ENCODE measurements at places on chromosomes 5 and 9.

DNA sequence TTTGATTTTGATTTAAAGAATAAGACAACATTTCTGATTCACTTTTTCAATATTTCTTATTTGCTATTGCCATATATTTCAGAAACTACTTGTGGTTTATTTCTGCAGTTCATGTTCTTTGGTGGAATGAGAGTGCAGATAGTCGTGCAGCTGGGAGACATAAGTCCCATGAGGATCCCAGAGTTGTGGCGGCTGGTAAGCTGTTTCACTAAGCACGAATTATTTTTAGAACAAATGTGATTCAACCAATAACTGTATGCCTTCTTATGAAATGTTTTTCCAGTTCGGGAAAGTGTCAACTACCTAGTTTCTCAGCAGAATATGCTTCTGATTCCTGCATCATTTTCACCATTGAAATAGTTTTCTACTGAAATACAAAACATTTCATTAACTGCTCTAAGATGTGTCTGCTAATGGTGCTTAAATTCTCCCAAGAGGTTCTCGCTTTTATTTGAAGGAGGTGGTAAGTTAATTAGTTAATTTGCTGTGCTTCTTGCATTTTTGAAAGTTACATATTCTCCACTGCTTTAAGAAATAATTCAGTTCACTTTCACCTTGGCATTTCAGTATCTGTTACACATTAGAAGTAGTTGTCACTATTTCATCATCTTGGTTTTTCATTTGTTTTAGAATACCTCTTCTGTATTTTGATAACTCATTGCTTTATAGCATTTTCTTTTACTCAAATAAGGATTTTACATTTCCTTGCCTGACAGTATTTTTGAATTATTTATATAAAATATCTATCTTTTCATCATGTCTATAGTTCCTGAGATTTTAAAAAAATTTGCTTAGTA lies 9.0 kb downstream of the NIPSNAP3B start:
- DNase-seq: no peak

DNA sequence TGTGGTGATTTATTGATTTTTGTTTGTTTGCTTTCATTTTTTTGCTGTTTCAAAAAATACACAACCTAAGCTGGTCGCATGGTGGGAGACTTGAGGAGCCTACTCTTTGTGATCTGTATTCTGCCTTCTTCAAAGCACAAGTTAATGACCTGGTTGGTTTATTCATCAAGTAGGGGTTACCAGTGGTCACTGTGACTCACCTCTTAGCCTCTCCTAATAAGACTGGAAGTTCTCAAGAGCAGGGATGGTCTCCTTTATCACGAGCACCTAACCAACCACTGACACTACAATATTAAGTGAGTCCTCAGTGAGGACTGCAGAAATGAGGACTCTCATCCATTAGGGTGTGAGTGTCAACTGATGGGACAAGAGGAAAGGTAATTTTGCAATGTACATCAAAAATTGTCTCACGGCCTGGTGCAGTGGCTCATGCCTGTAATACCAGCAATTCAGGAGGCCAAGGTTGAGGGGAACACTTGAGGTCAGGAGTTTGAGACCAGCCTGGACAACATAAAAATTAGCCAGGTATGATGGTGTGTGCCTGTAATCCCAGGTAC lies 13.6 kb upstream of the MTMR12 start:
- no peak for DNase-seq

DNA sequence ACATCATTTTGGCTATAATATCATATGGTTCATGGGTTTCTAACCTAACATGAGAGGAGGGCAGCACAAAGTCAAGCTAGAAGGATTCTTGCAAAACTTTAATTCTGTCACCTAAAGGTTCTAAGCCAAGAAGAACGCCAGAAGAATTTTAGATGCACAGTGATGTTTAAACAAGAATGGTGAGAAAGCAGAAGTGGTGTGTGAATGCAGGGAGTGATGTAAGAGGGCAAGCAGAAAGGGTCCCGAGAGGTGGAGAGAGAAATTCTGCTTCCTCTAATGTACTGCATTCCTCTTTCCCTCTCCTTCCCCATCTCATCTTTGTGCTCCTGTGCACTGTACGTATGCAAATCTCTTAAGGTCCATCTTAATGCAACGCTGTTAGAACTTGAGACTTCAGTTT lies 2.1 kb upstream of the TRMO start:
- DNase-seq: no peak

GRCh38 chr5:171845857-171846256 lies 60.2 kb downstream of the SMIM23 start:
- no peak for DNase-seq

- DNase-seq: no peak
Measured at GRCh38 chr5:174283211-174284005, 237.9 kb downstream of the NSG2 start.

- no peak for DNase-seq
Measured at GRCh38 chr9:16192403-16193017, 639.7 kb downstream of the CCDC171 start.

DNA sequence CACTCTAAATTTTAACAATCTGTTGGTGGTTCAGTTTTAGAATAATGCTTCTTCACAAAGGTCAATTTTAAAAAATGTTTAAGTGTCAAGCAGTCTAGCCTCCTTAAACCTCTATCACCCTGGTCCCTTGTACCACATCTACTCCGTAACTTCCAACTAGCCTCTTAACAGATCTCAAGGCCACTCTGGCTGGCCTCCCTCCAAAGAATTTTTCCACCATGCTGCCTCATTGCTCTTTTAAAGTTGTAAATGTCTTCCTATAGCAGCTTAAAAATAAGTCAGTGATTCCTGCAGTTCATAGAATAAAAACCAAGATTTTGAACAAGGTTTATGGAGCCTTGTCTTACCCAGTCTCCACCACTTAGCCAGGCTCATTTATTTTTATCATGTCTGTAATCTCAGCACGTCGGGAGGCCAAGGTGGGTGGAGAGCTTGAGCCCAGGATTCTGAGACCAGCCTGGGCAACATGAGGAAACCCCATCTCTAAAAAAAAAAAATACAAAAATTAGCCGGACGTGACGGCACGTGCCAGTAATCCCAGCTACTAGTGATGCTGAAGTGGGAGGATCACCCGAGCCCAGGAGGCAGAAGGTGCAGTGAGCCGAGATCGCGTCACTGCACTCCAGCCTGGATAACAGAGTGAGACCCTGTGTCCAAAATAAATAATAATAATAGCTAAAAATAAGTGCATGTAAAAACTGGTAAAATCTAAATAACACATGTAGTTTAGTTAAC lies 924.9 kb upstream of the DMAC1 start:
- no peak for DNase-seq

GRCh38 chr9:135226369-135227050 lies 139.0 kb downstream of the OLFM1 start:
- DNase-seq: no peak

DNA sequence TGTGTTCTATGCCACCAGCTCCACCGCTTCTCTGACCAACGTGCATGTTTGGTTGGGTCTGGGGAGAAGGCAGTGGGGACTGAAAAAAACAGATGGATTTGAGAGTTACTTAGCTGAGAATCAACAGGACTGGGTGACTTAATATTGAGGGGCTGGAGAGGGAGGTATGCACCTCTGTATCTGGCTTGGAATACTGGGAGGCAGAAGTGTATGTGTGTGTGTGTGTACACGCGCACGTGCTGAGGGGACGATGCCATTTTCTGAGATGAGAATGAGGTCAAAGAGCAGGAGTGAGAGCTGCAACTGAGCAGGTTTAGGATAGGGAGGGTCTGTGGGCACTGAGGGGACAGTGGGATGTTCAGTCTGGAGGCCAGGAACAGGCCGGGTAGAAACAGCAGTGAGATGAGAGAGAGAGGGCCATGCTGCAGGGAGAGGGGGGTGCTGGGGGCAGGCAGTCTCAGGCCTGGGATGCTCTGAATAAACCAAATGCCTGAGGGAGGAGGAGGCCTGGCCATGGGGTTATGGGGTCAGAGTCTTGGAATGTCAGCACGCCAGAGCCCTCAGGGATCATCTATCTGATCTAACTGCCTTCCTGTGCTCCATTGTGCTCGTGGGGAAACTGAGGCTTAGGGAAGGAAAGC lies 14.0 kb downstream of the PDGFRB start:
- no peak for DNase-seq

GRCh38 chr5:95059636-95060035 lies 225.3 kb downstream of the MCTP1 start:
- DNase-seq: no peak

GRCh38 chr5:152501294-152501693 lies 96.2 kb upstream of the NMUR2 start:
- DNase-seq: no peak

DNA sequence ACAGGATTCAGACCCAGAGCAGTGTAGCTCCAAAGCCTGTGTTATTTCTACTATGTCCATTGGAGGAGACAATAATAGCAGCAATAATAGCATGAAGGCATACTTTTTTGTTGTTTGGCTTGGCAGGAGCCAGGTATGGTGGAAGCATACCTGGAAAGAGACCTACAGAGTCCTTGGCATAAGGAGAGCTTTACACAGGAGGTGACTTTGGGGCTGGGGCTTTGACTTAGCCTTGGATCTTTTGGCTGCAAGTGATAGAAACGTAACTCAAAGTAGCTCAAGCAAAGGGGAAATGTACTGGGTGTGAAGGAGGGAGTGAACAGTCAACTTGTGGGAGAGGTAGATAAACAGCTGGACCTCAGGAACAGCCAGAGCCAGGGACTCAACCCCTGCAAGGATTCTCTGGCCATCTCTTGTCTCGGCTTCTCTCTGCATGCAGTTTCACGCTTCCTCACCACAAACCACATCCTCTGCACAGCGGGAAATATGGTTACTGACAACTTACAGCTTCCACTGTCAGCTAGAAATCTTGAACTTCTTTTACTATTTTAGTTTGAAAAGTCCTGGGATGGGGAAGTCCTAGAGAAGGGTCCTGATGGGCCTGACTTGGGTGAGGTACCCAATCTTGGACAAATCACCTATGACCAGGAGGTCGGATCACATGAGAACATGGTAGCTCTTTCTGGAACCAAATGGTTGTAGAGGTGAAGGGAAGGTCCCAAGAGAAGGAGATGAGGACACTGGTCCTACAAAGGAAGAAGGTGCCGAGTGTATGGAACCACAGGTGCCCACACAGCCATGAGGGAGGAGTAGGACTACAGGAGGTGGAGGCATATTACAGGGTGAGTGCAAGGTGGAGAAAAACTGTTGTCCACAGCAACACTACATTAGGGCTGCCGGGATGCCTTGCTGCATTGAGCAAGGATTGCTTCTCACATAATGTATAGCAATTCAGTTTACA lies 47.0 kb upstream of the TGFBR1 start:
- peak; percentile 88 for DNase-seq

DNA sequence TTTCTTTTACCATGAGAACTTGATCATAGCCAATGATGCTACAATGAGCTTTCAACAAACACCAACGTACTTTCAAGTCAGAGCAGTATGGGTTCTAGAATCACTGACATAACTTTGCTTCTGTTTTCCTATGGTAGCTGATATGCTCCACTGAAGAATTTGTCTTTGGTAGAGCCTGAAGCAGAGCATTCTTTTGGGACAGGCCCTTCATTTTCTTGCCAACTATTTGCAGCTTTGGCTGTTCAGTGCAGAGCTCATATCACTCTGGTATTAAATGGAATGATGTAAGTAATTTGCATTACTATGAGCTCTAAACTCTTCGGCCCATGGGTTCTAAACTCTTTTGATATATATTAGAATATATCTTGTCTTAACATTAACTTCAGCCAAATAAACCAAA lies 51.8 kb upstream of the APC start:
- DNase-seq: no peak

DNA sequence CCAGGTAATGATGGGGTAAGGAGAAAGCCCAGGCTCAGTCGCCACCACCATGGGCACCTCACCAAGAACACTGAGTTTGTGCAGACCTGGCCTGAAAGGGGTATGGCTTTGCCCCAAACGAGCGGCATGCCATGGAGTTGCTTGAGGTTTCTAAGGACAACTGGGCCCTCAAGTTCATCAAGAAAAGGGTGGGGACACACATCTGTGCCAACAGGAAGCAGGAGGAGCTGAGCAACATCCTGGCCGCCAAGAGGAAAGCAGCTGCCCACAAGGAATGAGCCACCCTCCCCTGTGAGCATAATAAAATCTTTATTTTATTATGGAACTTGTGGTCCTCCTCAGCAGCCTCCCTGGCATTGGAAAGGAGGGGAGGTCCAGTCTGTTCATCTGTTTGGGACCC lies 23.8 kb downstream of the CD14 start:
- no peak for DNase-seq

All from activated CD4-positive, alpha-beta T cell treated with anti-CD3 and anti-CD28 coated beads, Interleukin-2, Interleukin-6, amounts not matched to agents 100 ng/mL and 50 ng/mL, durations not matched to agents 16 hours and 8 hours (primary cell).